ENCODE measurements at places on chromosomes 5 and 9. TPM values are rescaled to one million over a fixed set of nuclear protein-coding genes. Genes with fewer than 3 reads are reported as not detected.

DNA sequence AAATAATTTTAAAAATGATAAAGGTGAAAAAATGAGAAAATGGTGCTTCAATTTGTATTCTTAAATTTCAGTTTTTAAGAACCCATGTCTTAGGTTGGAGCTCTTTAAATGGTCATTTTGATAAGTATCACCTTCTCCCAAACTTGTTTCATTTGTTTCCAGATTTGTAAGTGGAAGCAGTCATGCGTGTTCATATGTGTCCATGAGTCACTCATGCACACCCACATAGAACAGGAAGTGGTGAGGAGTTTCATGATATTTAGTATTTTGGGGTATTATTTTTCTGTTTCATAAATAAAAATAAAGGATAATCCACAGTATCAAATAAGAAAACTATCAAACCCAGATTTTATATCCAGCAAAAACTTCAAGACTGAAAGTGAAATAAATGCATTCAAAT is 570.4 kb upstream of the ST8SIA4 start:
- no peak for DNase-seq

DNA sequence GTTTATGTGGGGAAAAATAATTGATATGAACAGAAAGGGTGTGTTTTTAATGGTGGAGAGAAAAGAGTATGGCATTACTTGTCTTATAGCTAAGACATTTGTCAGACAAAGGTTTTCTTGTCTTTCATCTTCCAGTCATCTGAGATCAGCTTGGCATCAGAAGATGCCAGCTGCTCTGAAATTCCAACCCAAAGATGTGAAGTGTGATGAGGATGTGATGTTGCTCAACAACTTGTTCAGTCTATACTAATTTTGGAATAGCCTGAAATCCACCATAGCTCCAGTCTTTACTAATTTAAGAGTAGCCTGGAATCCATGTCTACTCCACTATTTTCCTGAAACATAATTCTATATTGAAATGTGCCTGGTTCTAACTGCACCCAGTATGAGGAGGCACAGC is 182.3 kb downstream of the CFAP90 start:
- DNase-seq = no peak

DNA sequence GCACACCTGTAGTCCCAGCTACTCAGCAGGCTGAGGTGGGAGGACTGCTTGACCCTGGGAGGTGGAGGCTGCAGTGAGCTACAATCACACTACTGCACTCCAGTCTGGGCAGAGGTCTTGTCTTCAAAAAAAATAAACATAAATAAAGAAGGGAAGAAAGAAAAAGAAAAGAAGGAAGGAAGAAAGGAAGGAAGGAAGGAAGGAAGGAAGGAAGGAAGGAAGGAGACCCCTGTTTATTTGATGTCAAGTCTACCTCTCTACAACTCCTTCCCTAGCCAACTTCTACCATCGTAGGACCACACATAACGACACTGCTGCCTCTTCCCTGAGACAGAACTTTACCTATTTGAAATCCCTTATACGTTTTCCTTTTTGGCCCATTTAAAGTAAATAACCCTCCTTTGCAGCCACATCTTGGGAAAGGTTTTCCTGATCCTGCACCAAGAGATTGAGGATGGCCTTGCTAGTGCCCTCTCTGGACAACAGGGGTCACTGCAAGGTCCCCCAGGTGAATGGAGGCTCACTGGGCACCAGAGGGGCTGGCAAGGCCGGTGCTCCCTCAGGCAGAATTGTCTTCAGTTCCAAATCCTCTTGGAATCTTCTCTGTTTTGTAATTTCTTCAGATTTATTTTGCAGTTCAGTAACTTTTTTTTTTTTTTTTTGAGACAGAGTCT is 10.5 kb downstream of the RPS14 start:
- DNase-seq = no peak

DNA sequence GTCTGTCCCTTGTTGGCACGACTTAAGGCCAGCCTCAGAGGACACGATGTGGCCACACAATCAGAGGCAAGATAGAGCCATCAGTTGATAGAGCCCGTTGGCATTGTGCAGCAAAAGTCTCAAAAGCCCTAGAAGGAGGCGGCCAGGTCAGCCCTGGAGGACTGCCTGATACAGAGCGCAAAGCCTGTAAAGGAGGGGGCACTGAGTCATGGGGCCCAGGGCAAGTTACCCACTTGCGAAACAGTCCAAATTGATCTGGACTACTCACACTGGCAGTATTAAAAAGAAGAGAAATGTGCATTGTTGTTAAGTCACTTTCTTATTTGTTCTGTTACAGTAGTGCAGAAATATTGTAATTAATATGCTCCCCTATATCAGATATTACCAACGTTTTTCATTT is 51.5 kb downstream of the KLF9 start:
- DNase-seq = no peak

DNA sequence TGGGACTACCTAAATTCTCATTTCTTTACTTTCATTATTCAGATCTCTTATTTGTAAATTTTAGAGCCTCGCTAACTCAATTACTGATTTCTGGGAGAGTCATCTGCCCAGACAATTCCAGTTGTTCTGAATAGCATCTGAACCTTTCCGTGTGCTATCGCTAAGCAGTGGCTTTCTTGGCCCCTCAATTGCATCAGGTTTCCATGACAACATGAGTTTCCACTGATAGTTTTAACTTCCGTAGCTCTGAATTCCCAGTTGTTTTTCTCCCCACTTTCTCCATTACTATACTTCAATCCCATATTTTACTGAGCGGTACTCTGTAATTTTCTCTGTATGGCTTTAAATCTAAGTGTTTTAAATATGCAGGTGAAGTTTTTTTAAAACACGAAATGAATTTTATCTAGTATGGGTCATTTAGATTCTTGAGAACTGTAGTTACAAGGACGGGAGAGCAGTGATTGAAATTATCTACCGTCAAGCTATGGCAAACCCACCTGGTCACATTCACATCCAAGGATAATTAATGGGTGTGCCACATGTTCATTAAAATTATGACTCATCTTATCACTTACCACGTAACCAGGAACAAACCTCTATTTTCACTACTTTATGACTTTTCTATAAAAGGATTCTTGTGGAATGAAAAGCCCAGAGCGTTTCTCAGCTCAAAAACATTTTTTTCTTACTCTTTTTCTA is 223.5 kb upstream of the PCSK5 start:
- no peak for DNase-seq

Gene CARD9
- total RNA-seq = 1.8 TPM

DNA sequence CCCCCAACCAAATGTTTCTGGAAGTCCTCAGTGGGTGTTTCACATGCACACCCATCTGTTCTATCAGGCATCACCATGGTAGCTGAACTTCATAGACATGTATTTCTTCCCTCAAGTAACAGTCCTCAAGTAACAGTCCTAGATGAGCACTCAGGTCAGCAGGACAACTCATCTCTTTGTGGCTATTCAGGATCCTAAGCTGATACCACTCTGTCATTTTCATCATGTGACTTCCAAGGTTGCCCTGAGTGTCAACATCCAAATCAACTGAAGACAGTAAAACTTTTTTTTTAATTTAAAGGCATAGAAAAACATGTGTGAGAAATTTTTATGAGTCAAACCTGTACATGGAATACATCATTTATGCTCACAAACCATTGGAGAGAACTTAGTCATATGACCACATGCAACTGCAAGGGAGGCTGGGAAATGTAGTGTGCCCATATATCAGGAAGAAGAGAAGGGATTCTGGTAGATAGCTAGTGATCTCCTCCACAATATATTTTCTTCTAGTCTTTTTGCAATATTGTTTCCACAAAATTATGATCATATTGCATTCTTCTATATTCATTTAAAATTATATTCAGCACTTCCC is 64.2 kb upstream of the FST start:
- no peak for DNase-seq

DNA sequence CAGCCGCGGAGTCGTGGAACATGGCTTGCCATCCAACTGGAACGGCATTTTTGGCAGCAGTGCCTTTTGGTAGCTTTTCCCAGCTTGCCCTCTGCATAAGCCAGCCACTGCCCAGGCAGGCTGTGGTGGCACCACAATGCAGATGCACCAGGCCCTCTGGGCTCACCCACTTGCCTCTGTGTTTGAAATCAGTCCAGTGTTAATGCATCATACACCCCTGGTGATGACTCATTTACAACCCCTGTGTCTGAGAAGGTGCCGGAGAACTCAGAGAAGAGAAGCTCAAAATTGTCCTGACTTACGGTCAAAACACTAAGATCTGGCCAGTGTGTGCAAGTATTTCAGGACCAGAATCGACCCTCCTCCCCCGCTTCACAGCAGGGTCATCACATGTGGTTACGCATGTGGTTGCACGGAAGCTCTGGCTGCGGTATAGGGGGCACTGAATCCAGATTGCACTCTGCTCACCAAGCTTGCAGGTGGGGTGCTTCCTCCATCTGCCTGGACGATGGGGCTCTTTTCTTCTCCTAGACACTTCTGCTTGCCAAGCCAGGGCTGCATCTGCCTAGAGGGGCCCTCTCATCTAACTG is 66.5 kb upstream of the SMIM15 start:
- no peak for DNase-seq

DNA sequence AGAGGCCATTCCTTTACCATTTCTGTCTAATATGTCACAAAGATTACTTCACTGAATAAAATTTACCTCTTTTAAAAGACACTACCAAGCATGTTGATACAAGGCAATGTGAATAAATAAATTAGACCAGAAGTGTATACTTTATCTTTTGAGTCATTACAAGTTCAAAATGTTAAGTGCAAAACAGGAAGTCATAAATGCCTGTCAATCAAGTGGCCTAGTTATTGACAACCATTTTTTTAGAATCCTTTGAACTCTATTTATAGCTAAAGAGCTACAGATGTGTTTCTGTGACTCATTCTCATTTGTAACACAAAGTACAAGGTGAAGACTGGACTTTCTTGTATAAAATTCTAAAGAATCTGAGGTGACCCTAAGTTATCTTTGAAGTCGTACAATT is 602.7 kb upstream of the SEMA6A start:
- no peak for DNase-seq

- DNase-seq = no peak
Observed at GRCh38 chr5:53006911-53007890, 18.0 kb downstream of the ITGA2 start.

Gene OTULINL
- total RNA-seq = 20.8 TPM

- no peak for DNase-seq
Observed at GRCh38 chr5:127492854-127493738, 24.3 kb upstream of the PRRC1 start.
